Forelimb muscle (tissue), 1 donor: ENCODE measurements at places on chromosomes 2 and 18. TPM values are rescaled to one million over a fixed set of nuclear protein-coding genes. Genes with fewer than 3 reads are reported as not detected.

DNA sequence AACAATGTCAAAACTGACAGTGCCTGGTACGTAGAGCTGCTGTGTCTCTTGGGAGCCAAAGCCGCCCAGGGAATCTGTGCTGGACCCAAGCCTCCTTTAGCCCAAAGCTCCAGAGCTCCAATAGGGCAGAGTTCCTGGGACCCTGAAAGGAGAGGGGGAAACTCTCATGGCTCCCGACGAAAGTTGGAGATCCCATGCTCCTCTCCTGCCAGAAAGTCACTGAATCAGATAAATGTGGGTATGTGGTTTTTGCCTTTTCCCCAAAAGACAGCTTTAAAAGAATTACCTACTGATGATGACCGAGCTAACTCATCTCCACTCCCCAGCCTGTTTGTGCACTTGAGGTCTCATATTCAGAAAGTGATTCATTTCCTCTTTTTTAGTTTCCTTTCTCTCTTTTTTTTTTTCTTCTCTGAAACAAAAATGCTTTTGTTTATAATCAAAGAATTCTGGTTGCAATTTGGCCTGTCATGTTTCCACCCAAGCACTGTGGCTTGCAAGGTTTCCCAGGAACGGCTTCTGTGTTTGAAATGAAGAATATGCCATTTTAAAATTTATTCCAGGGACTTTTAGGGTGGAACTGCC, 14.1 kb upstream of the PMAIP1 start:
- DNase-seq = no peak

GRCh38 chr2:198168651-198169050, 364.3 kb downstream of the PLCL1 start:
- DNase-seq = no peak

- DNase-seq = no peak
Measured at GRCh38 chr18:37428288-37428974, 137.2 kb downstream of the CELF4 start.

DNA sequence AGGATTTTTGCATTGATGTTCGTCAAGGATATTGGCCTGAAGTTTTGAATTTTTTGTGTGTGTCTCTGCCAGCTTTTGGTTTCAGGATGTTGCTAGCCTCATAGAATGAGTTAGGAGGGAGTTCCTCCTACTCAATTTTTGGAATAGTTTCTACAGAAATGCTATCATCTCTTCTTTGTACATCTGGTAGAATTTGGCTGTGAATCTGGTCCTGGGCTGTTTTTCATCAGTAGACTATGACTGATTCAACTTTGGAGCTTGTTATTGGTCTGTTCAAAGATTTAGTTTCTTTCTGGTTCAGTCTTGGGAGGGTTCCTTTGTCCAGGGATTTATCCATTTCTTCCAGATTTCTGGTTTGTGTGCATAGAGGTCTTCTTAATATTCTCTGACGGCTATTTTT, 166.7 kb downstream of the ST6GAL2 start:
- DNase-seq = peak; percentile 14

CNDP1 gene
- polyA plus RNA-seq = 0.13 TPM
